ENCODE measurements at places on chromosomes 7 and 10. TPM values are rescaled to one million over a fixed set of nuclear protein-coding genes. Genes with fewer than 3 reads are reported as not detected.
A peak's percentile ranks its signal among the peaks of the same experiment; 100 is the strongest.

DNA sequence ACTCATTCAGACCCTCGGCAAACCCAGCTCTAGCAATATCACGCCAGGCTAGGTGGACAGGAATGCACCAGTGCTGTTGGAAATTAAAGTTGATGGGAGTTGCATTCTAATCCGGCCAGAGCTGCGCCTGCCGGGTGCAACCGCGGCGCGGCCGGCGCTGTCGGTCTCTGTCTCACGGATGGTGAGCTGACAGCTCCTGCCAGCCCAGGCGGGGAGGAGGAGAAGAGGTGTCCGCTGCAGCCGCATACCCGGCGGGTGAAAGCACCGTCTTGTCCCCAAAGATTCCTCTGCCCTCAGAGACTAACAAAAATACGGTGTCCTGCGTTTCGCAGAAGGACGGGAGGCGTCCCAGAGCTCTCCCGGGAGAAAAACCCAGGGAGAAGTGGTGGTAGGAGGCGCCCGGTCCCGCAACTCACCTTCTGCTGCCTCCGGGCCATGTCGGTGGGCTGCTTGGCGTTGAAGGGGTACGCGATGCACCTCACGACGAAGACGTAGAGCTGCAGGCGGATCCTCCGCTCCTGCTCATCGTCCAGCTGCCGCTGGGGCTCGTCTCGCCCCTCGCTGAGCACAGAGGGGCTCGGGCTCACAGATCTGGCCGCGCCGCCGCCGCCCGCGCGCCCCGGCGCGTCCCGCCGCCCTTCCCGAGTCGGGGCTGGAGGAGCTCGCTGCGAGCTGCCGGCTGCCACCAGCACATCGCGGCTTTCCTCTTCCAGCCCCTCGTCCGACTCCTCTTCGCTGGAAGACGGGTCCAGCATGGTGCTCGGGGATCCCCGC is 490 bp downstream of the CADPS2 start:
- DNase-seq = peak; percentile 51

GRCh38 chr7:102927312-102927933 is 14.6 kb downstream of the LRRC17 start:
- DNase-seq = no peak

- DNase-seq = no peak
Measured at GRCh38 chr7:2929321-2930201, 85.5 kb upstream of the GNA12 start.

DNA sequence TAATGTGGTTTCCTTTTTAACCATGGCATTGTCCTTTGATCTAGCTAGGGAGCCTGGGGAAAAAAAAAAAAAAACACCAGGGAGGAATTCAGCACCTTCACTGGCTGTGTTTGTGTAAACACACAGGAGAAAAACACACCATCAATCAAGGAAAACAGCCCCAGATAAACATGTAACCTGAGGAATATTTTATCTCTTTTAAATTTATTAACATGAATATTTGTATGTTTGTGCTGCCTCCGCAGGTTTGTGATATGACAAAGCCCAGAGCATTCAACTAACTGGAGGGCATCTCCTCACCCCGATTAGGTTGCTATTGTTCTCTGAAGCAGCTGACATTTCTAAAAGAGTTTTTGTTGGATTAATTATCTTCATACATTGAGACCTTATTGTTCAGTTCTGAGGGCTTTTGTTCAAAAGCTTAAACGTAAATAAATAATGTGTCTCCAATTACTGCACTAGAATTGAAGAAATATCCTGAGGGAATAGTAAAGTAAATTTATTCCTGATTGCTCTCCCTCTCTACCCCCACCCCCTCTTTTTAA is 89.4 kb upstream of the SEMA3E start:
- no peak for DNase-seq

GRCh38 chr10:101113890-101114403 is 17.2 kb upstream of the TLX1 start:
- DNase-seq = no peak

DNA sequence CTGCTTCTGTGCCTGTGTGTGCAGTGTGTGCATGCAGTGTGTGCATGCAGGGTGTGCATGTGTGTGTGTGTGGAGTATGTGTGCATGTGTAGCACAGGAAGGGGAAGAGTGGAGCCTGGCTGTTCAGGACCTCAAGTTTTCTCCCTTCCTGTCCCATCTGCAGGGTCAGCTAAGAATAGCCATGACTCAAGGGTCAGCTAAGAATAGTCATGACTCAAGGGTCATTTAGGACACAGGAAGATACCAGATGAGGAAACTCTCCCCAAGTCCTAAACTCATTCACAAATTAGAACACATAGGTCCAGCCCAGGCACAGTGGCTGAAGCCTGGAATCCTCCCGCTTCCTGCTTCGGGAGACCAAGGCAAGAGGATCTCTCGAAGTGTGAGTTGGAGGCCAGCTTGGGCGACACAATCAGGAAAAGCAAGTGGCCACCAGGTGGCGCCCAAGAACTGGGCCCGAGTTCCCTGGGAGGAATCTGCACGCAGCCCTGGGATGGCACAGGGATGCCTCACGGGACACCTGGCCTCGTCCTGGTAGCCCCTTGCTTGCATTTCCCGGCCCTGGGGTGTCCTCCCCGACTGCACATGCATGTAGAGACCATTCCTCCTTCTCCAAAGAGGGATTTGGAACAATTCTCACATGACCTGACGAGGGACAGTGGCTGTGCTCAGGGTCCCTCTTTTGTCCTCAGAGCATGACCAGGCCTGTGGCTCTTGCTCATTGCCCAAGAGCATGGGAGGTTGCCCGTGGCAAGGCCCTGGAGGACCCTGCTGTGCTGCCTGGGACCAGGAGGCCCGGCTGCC is 21.4 kb upstream of the VOPP1 start:
- peak; percentile 70 for DNase-seq

GRCh38 chr10:13231808-13232207 is 2.4 kb downstream of the UCMA start:
- DNase-seq = no peak

COPG2 gene
- 41.8 TPM for total RNA-seq

HECW1 gene
- 3.2 TPM for total RNA-seq

NKX1-2 gene
- 0.06 TPM for total RNA-seq

SPDYE16 gene
- total RNA-seq = 1.3 TPM

Measured in testis (tissue), 5 donors.